ENCODE measurements at places on chromosomes 4 and X.
A peak's percentile ranks its signal among the peaks of the same experiment; 100 is the strongest.

GRCh38 chr4:150079081-150079581 is 886 bp downstream of the DCLK2 start:
- peak; percentile 26 for DNase-seq

- DNase-seq = no peak
Observed at GRCh38 chr4:34009951-34010350, 2234.4 kb downstream of the ARAP2 start.

DNA sequence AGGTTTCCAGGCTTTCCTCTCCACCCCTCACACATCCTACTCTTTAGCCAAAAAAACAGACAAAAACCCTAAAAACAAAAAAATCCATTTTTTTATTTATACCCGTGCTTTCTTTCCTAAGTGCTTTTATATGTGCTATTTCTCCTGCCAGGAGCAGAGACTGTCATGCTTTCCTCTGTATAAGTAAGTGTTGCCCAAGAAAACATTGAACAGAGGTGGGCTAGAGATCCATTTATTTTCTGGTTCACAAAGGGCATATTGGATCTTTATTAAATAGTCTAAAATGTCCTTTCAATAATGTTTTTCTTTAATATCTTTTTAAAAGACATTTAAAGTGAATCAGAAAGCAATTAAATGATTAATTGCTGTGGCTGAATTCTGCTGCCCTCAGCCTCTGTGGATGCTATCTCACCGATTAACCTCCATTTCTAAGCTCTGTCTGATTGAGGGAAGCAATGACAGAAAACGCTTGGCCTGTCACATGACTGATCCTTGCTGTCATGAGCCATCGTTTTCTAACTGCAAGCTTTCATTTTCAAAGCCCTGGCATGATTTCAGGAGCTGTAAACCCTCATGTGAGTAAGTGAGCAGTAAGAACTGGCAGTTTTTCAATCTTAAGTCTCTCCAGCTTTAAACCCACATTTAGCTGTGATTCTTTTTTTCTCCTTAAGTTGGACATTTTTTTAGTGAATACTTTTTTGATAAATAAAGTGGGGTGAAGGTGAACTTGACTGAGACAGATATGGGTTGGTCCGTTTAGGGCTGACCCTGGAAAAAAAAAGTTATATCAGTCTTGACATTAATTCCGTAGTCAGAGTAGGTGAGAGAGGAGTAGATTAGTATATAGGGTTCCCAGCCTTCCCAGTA is 180.7 kb upstream of the PGRMC2 start:
- DNase-seq = no peak

DNA sequence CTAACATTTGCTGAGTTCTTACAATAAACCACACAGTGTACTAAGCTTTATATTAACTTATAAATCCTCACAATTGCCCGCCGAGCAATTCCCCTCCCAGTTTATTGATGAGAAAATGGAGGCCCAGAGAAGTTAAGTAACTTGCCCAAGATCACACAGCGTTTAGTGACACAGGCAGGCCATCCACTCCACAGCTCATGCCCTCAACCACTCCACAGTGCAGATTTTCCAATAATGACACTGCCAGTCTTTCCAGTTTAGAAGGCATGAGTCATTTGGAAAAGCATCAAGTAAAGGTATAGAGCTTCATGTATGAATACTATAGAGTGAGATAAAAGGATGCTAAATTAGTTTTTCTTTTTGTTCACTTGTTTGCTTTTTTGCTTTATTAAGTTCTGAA is 208.5 kb downstream of the CAMK2D start:
- DNase-seq = peak; percentile 6

- DNase-seq = peak; percentile 62
Observed at GRCh38 chrX:34300871-34301270, 168.8 kb upstream of the FAM47A start.

DNA sequence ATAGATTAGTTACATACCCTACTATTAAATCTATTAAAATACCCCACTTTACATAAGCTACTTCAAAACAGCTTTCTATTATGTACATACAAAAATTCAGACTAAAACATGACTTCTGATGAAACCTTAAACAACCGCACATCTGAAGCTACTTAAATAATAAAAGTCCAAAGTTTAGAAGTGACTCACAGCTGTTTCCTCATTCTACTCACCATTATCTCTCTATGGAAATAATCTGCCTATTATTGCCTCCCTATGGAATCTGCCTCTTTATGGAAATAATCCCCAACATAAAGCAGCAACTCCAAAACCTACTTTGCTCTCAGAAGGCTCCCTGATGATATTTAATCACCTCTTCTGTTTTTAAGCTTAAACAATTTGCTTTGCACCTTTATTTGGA is 15.7 kb upstream of the BANK1 start:
- no peak for DNase-seq

- DNase-seq = no peak
Observed at GRCh38 chr4:20203508-20203907, 48.2 kb upstream of the SLIT2 start.

GRCh38 chrX:8089141-8089540 is 81.9 kb downstream of the VCX2 start:
- DNase-seq = no peak

DNA sequence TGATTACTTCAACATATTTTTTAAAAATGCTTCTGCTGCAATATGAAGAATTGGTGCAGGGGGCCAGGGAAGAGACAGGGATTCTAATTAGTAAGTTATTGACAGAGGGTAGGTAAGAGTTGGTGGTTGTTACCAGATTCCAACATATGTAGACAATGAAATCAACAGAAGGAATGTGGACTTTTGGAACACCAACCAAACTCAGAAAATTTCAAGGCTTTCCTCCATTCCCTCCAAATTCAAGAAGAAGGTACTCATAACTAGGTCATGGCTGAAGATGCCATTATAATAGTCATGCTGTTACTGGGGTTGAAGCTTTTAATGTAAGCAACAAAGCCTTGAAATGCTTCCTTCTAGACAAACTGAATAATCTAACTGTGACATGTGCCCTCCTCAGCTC is 22.9 kb upstream of the CXCL13 start:
- no peak for DNase-seq

- no peak for DNase-seq
Observed at GRCh38 chrX:16082470-16083085, 40.8 kb upstream of the GRPR start.

GRCh38 chr4:93409035-93409434 is 419.5 kb upstream of the ATOH1 start:
- no peak for DNase-seq

DNA sequence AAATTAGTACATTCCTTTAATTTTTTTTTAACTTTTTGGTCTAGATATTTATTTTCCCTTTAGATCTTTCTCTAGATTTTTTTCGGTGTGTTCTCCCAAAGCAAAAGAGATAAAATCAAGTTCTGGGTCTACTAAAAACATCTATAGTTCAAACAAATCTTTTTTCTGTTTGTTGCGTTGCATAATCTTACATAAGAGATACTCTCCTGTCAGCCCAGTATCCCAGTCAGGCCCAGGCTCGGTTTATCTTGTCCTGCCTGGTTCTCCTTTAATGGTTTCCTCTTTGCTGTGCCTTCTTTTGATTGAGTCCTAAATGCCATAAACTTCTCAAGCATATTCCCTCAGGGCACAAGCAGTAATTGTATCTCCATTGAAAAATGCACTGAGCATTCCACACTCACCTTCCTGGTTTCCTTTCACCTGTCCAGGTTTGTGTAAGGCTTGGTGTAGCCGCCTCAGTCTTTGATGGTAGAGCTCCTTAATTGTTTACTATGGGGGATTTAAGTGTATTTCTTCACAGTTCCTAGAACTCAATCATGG is 104.9 kb downstream of the TMEM131L start:
- DNase-seq = no peak

DNA sequence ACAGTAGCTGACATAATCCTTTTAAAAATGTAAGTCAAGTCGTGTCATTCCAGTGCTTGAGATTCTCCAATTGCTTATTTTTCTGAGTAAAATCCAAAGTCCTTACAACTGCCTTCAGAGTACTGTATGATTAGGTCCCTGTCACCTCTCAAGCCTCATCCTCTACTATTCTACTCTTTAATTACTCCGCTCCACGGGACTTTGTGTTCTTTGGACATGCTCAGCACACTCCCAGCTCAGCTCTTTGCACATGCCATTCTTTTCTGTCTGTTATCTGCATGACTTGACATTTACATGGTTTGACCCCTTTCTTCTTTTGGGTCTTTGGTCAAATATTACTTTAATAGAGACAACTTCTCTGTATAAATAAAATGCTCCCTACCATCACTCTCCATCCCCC is 15.1 kb downstream of the FAM47E start:
- DNase-seq = no peak

- no peak for DNase-seq
Observed at GRCh38 chr4:2352729-2353221, 65.7 kb downstream of the ZFYVE28 start.

GRCh38 chr4:7699031-7699430 is 240.6 kb downstream of the AFAP1 start:
- no peak for DNase-seq

DNA sequence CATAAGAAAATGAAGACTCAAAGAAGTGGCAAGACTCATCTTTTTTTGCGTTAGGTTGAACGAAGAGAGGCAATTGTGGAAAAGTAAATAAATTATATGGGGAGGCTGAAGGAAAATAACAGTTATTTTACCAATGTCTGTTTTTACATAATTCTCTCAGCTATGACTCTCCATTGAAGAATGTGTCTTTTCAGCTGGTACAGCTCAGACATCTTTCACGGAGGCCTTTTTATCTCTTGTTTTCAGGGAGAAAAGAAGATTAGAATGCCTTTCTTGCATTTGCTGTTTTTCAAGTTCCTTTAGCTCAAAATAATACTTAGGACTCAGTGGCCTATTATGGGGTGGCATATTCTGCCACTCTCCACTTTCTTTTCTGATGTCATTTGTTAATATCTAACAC is 153.0 kb downstream of the ADAM29 start:
- no peak for DNase-seq

DNA sequence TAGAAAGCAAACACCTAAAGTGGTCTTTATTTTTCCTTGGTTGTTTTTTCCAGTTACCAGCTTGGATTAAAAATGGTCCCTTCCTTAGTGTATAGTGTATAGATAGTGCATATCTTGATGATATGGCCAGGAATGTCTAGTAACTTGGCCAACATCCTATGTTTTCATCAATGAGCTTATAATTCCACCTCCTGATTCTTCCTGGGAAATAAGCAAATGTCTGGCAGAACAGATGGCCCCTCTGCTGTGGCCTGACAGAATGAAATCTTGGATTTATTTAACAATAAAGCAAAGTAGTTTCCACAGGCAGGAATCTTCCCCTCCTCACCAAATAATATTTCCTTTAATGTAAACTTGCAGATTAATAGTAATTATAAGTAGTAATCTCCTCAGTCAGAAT is 6.1 kb downstream of the SCARB2 start:
- no peak for DNase-seq

DNA sequence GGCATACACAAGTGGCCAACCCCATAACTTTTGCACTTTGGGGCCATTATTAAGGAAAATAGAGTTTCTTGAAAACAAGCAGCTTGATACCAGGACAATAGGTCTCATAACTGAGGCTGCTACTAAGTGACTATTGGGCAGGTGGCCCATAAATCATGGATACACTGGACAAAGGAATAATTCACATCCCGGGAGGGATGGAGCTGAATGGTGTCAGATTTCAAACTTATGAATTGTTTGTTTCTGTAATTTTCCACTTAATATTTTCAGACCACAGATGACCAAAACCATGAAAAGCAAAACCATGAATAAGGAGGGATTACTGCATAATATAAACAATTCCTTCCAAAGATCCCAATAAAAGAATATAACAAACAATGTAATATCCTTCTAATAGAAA is 114.4 kb downstream of the WDFY3 start:
- DNase-seq = no peak

GRCh38 chrX:14357314-14357713 is 172.0 kb upstream of the GLRA2 start:
- DNase-seq = no peak

- peak; percentile 47 for DNase-seq
Observed at GRCh38 chrX:137313627-137314026, 252.3 kb upstream of the ZIC3 start.

DNA sequence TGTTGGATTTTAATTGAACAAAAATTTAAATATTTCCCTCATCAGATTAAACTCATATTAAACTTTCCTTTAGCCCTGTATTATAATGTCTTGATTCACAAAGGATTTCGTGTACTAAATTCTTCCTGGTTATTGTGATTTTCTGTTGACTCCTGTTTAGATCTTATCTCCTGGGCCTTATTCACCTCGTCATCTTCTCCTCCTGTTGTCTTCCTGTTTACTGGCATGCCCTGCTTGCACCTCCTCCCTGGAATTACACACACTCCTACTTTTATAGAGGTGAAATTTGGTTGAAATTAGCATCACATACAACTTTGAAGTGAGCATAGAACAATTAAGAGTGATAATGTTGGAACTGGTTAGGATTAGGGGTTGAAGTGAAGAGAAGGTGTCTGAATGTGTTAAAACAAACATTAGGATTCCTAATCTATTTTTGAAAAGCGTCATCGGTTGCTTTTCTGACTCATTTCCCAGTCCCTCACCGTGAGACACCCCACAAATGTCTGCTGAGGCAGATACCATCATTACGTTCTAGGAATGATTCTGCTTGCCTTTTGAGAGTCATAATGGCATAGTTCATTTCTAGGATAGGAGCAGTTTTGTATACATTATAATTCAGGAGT is 32.5 kb downstream of the TLL1 start:
- DNase-seq = peak; percentile 0

DNA sequence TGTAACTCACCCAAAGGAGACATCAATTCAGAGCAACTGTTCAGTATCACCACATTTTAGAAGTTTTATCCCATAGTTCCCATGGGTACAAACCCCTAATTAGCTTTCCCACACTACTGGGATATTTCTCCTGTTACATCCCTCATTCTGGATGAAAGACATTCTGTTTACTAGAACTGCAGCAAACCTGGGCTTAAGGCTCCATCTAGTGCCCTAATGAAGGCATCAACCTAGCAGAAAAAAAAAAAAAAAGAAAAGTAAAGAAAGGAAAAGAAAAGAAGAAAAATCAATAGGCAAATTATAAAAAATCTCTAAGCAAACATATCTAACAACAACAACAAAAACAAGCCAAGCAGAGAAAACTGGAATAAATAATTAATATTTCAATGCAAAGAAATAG is 133.7 kb upstream of the CPXCR1 start:
- no peak for DNase-seq

DNA sequence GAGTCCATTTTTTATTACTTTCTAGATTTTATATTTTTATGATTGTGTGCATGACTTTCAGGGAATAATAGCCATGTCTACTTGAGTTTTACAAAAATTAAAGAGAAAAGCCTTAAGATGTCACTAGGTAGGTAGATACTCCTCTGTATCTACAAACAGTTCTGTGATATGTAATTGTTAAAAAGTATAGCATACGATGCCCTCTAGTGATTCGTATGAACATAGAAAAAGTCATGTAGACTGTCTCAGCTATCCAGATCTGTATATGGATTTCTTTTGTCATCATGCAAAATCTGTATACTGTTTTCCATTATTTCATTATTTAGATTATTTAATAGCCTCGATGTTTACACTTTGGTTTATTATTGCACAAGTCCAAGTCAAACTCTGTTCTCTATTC is 856.6 kb downstream of the CENPC start:
- no peak for DNase-seq

- DNase-seq = peak; percentile 75
Observed at GRCh38 chr4:147793569-147794313, 61.9 kb downstream of the ARHGAP10 start.

Data from activated CD4-positive, alpha-beta T cell treated with anti-CD3 and anti-CD28 coated beads, Interleukin-2, Interleukin-6, amounts not matched to agents 100 ng/mL and 50 ng/mL, durations not matched to agents 16 hours and 8 hours (primary cell).